ENCODE measurements at places on chromosomes 1 and 21.

DNA sequence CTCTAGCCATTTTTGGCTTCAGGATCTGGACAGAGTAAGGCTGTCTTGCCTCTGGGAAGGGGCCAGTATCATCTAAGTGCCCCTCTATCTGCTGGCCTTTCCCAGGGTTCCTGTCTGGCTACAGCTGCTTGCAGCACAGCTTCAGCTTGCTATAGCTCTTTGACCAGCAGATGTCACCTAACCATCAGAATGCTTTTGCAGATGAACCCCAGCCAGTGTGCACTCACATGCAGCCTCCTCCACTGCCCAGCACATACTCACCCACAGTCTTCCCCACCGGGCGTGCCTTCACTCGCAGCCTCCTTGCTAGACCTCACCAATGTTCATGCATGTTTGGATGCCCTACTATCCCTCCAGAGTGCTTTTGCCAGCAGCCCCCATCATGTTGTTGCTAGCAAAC, 769.0 kb downstream of the BRINP3 start:
- DNase-seq: no peak

DNA sequence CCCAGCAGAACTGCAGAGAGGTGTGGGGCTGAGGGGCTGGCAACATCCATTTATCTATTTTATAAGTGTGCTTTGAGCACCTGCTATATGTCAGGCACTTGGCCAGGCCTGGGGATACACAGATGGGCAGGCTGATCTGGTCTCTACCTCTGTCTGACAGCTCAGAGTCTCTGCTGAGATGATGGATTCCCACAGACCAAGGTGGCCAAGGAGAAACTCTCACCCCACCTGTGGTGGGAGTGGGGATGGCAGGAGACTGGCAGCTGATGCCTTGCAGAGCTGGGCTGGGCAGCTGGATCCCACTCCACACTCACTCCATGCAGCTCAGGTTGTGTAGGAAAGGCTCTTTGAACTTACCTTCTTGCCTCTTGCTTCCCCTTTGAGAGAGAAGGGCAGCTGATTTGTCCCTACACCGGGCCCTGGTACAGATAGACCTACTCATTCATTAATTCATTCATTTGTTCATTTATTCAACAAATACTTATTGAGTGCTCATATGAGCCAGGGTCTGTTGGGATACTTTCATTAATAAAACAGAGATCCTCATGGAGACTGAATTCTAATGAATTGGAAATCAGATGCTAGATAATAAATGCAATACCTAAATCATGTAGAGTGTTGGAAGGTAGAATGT, 9.0 kb downstream of the ADORA1 start:
- no peak for DNase-seq

DNA sequence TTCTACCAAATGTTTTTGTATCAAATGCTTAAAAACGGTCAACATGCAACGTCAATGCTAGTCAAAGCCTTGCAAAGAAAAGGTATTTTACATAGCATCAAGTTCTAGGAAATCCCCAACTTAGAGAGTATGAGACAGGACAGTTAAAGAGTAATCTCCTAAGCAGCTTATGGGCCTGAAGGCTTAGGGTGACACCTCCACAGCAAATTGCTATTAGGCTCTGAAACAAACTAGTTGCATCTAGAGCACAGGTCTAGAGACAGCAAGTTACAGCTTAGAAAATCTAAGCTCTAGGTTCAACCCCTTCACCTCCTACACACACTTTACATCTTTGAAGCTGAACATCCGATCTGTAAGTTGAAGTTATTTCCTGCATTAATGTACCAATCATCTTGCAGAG, 13.7 kb downstream of the PABPC4 start:
- DNase-seq: no peak

DNA sequence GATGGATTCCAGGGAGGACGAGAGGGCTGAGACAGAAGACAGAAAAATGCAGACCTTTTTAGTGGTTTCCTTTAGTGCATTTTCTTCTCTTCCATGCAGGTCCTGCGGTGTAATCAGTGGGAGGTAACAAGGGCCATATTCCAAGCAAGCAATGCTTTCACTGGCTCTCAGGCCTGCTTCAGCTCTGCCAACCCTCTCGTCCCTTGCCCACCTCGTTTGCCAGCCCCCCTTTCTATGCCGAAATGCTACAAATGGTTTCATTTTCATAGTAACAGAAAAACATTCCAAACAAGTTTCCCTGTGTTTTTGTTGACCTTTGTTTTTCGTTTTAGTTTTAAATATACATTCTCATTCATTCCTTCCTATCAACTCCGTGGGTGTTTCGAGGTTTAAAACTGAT, 443.1 kb downstream of the TTLL7 start:
- no peak for DNase-seq

DNA sequence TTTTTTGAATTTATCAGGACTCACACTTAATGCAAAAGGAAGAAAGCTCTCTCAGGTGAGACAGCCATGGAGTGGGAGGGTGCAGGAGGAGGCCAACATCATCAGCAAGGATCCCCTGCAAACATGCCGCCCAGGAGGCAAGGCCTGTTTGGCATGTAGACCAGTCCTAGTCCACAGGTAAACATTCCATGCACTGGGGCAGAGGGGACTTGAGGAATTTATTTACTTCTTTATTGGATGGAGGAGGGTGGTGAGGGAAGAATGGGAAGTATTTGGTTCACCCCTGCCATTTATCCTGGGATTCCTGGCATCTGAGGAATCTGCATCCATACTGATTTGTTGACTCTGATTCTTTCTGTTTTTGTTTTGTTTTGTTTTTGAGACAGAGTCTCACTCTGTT, 1.5 kb upstream of the UQCRHL start:
- no peak for DNase-seq

DNA sequence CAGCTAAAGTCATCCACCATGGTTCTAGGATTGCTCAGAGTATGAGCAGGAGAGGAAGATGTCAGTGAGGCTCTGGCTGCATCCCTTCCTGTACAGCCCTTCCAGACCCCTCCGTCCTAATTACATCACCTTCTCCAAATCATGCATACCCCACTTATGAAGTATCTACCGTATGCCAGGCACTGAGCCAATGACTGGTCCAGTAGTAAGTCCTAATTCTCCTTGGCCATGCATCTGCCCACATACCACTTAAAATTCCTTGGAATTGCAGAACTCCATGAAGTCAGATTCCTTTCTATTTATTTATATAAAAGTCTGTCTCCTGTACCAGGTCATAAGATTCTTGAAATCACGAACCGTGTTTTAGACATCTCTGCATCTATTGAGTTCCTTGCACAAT, 106.1 kb downstream of the SEC16B start:
- DNase-seq: no peak

DNA sequence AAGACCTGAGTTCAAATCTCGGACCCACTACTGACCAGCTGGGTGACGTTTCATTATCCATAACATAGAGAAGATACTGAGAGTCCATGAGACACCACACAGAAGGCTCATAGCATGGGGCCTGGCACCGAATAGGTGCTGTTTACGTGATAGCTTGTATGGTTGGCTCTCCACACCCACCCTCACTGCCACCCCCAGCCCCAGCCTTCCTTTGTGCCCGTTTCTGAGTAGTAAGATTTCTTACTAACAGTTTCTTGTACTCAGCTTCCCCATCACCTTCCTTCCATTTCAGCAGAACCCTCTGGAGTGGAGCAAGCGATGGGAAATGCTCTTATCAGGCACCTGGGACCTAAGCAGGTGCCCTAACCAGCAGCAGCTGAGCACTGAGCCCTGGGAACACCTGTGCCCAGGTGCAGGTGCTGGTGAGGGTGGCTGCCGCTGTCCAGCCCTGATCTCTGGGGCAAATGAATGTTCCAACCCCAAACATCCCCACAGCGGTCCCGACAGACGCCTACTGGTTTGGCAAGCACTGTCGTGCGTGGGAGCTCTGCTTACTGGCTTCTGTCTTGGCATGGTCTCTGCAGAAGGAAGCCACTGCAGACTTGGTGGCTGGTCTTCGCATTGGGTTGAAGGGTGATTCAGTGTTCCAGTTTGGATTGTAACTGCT, 225.4 kb downstream of the CAMTA1 start:
- no peak for DNase-seq

DNA sequence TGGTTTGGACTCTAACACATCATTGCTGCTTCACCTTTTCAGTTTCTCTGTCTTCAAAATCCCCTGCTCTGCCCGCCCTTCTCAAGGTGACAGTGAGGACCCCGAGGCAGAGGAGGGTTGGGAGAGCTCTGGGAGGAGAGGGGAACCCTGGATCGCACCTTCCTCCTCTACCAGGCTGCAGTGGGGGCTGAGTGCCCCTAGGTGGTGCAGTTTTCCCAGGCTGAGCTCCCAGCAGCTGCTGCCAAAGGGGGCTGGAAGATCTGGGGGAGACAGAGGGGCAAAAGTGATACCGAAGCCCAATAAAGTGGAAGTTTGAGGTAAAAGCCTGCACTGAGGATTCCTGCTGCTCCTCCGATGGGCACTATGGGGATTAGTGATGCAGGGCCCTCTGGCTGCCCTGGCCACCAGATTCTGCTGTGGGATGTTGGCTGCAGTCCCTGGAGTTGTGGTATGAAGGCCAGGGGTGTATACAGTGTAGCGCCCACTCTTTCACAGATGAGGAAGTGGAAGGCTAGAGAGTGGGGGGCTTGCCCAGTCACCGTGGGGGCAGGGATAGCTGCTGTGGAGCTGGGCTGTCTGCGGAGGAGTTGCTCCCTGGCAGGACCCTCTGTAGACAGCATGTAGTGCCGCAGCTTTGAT, 40.7 kb upstream of the SCMH1 start:
- DNase-seq: no peak

GRCh38 chr21:42632336-42632751, 21.1 kb upstream of the PDE9A start:
- no peak for DNase-seq

GRCh38 chr1:43388613-43389012, 987 bp downstream of the MED8 start:
- DNase-seq: no peak

GRCh38 chr1:110068646-110069403, 1.6 kb downstream of the ALX3 start:
- DNase-seq: no peak

GRCh38 chr1:153509729-153510354, 25.9 kb downstream of the S100A6 start:
- DNase-seq: no peak

DNA sequence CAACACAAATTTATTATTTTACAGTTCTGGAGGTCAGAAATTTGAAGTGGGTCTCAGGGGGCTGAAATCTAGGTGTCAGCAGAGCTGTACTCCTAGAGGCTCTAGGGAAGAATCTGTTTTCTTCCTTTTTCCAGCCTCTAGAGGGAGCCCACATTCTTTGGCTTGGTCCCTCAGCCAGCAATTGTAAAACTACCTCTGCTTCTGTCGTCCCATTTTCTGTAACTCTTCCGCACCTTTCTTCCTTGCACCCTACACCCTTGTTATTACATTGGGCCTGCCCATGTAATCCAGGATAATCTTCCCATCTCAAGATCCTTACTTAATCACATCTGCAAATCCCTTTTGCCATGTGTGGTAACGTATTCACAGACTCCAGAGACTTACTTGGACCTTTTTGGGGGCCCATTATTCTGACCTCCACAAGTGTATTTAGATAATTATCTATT, 24.8 kb upstream of the THEM4 start:
- DNase-seq: peak; percentile 16

All from AG04450 (cell line).